ENCODE measurements at places on chromosomes 1 and 21.

GRCh38 chr21:32437729-32438128, 25.2 kb downstream of the EVA1C start:
- DNase-seq, result peak; percentile 30

GRCh38 chr1:29851691-29852090, 615.4 kb downstream of the PTPRU start:
- DNase-seq, result no peak

GRCh38 chr1:14733048-14733778, 134.7 kb downstream of the KAZN start:
- peak; percentile 5 for DNase-seq

DNA sequence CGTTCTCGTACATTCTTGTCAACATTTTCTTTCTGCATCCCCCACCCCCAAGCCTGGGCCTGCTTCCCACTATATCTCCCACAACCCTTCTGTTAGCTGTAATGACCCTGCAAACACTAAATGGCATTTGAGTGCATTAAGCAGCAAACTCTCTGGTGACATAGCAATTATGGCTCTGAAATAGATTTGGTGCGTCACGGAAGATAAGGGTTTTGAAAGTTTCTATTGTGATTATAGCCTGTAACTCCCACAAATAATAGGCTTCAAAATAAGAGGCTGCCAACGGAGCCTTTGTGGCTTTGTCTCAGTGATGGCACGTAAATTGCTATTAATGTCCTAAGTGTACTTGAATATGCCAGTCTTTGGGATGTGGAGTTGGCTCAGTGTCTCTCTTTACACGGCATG, 277.6 kb downstream of the PBX1 start:
- no peak for DNase-seq

DNA sequence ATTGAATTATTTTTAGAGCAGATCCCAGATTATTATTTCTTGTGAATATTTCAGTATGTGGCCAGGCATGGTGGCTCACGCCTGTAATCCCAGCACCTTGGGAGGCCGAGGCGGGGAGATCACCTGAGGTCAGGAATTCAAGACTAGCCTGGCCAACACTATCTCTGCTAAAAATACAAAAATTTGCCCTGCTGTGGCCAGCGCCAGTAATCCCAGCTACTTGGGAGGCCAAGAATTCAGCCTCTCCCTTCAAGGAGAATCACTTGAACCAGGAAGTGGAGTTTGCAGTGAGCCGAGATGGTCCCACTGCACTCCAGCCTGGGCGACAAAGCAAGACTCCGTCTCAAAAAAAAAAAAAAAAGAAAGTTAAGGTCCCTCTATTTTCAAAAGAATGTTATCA, 4.3 kb downstream of the OSBPL9 start:
- DNase-seq, result no peak

- DNase-seq, result no peak
These were observed 259.9 kb downstream of the FAF1 start for GRCh38 chr1:50700214-50700613.

Measured in endothelial cell (in vitro differentiated cells).